ENCODE measurements at places on chromosomes 3 and 15. TPM values are rescaled to one million over a fixed set of nuclear protein-coding genes. Genes with fewer than 3 reads are reported as not detected.

Gene NLGN1
- 0.39 TPM for total RNA-seq

GRCh38 chr3:71490692-71491091 is 92.8 kb downstream of the FOXP1 start:
- H3K27ac ChIP-seq: no peak overlapping the region
- H3K27me3 ChIP-seq: no peaks in the 10 kb centered on the region
- no peaks in the 10 kb centered on the region for H3K4me1 ChIP-seq
- no peak for DNase-seq
- H3K36me3 ChIP-seq: peaks cover 3% of the 10 kb centered on the region
- no peak overlapping the region for H3K4me3 ChIP-seq

DNA sequence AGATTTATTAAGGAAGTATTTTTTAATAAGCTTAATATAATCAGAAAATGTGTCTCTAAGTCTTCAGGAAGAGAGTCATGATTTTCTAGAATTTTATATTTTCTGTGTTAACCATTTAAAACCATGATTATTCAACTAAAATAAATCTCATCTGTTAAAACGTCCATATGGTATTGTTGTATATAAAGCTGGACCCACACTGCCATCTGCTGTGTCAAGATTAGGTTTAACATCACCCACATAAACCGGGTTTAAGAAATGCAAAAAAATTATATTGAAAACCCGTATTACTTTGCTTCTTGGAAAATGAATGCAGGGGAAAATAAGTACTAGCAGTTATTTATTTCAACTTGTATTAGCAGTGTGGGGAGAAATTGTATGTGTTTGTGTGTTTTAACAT is 9.5 kb upstream of the CCDC66 start:
- H3K27me3 ChIP-seq: no peaks in the 10 kb centered on the region
- no peak for DNase-seq
- H3K36me3 ChIP-seq: no peaks in the 10 kb centered on the region
- H3K4me1 ChIP-seq: no peaks in the 10 kb centered on the region
- H3K4me3 ChIP-seq: no peak overlapping the region
- H3K27ac ChIP-seq: no peak overlapping the region

DNA sequence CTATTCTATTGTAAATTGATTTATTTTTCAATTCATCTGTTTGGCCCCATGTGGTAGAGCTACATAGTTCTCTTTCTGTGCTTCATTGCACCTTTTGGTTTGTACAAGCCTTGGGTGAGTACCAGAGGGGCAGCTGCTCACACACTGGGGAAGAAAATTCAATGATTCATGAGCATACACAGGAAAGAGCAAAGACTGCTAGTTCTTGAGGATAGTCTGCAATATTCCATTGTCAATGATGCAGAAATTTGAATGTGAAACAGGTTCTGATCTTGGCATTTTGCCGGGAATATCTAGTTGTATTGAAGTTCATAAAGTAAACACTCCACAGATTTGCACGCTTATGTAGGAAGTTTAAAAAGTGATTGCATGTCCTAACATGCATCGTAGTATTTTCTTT is 304.6 kb downstream of the NAALADL2 start:
- no peaks in the 10 kb centered on the region for H3K27me3 ChIP-seq
- no peak overlapping the region for H3K4me3 ChIP-seq
- H3K36me3 ChIP-seq: no peaks in the 10 kb centered on the region
